Myocyte (in vitro differentiated cells): ENCODE measurements at places on chromosomes 7 and 10.

DNA sequence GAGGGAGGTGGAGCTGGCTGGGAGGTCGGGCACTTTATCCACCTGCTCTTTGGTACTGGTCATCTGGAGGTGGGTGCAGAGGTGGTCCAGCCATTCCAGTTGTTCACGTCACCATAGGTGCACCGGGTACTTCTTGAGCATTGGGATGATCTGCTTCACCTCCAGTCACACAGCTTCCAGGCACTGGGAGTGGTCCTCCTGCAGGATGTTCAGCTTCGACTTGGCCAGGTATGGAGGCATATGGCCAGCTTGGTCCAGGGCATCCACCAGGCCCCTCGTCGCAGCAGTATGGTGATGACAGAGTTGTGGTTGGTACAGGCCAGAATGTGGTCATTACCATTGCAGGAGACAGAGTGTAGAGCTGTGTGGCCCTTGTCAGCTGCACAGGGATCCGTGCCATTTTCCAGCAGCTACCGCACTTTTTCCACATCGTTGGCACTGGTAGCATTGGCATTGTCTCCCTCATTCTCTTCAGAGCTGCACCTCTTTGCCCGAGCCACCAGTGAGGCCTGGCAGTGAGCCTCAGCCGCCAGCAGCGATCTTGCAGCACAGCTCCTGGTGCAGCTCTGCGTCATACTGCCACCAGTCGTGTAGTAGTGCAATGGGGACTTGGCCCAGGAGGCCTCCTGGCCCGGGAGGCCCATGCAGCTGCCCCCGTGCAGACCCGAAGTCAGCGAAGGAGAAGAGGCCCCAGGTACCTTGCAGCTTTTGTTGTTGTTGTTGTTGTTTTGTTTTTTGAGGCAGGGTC, 150.9 kb downstream of the ZNF22 start:
- no peak for DNase-seq

DNA sequence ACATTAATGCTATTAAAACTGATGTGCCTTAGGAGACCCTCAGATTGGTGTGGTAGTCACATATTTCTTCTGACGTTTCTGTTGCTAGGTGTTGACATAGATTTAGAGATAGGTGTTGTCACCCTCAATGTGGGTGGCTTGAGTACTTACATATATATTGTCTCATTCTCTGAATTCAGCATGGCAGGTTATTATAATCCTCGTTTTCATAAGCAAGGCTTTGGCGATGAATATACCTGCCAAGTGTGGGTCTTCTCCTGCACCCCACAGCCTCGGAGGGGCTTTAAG, 7.0 kb downstream of the FBH1 start:
- DNase-seq = no peak

DNA sequence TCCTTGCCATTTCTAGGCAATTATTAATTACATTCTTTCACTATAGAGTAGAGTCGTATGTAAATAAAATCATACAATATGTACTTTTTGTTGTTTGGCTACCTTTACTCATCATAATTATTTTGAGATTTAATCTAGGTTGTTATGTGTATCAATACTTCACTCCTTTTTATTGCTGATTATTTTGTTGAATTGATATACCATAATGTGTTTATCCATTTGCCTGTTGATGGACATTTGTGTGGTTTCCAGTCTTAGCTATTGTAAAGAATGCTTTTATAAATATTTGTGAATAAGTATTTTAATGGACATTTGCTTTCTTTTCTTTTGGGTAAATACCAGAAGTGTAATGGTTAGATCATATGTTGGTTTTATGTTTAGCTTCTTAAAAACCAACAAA, 174.0 kb downstream of the RAMP3 start:
- no peak for DNase-seq

DNA sequence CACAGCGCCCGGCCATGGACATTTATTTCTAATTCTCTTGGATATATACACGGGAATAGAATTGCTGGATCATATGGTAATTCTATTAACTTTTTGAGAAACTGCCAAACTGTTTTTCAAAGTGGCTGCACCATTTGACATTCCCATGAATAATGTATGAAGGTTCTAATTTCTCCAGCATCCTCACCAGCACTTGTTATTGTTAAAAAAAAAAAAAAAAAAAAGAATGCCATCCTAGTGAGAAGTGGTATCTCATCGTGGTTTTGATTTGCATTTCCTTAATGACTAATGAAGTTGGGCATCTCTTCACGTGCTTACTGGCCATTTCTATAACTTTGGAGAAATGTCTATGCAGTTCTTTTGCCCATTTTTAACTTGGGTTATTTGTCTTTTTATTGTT, 13.5 kb downstream of the CNNM2 start:
- DNase-seq = no peak

DNA sequence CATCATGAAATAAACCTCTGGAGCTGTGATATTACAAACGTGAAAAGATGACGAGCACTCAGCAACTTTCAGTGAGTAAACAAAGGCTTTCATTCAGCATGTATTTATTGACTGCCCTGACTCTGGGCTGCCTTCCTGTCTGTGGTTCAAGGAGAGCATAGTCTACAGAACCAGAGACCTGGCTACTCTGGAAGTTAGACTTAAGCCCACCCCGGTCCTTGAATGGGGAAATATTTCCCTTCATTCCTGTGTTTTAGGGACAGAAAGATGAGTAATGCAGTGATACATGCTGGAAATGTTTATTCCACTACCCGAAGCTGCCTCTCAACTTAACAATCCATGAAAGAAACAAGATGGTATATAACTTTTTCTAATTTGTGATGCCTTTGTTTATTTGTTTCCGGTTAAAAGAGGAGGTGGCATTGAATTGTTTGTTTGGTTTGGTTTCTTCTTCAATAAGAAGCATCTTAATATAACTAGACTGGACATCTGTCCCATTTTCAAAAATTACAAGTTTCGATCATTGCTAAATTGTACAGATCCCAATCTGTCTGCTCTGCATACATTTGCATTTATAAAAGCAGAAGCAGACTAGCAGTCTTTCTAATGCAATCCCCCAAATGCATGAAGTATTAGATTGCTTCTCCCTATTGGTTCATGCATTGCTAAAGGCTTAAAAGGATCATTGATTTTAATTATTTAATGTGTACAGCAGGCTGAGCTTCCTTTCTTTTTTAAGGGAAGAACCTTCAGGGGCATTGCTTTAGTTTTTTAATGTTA, 57.7 kb downstream of the TRUB1 start:
- DNase-seq = no peak

GRCh38 chr10:6409971-6410643, 170.0 kb downstream of the PRKCQ start:
- peak; percentile 94 for DNase-seq

- DNase-seq = peak; percentile 76
These were observed 151.3 kb upstream of the RSU1 start for GRCh38 chr10:16968416-16969041.

- peak; percentile 95 for DNase-seq
These were observed 74.1 kb downstream of the TACC2 start for GRCh38 chr10:122062831-122063674.

DNA sequence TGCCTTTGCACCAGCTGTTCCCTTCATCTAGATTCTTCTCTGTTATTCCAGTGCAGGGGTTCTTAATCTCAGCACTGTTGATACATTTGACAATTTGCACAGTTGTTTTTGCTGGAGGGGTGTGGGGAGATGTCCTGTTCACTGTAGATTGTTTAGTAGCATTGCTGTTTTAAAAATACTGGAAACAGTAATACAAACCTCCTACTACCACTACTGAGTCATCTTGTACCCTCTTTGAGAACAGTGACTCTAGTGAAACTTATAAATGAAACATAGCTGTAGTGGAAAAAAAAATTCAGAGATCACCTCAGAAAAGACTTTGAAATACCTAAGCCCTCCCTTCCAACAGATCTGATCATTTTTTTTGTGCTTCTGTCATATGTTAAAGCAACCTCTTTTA, 154.8 kb upstream of the TMEM196 start:
- DNase-seq = peak; percentile 18

DNA sequence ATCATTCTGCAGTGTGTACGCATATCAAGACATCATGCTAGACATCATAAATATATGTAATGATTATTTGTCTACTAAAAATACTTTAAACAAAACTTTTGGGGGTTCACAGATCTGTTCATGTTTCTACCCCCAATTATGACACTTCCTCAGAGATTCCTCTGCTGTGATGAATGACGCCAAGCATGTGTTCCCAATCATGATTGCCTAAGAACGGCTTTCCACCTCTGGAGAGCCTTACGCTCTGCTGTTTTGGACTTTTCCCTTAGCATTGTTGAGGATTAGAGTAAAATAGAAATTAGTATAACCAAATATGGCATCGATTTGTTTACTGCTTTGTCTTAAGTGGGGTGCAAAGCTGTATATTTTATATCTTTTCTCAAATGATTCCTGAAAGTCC, 236.3 kb upstream of the IGFBP3 start:
- DNase-seq = no peak

DNA sequence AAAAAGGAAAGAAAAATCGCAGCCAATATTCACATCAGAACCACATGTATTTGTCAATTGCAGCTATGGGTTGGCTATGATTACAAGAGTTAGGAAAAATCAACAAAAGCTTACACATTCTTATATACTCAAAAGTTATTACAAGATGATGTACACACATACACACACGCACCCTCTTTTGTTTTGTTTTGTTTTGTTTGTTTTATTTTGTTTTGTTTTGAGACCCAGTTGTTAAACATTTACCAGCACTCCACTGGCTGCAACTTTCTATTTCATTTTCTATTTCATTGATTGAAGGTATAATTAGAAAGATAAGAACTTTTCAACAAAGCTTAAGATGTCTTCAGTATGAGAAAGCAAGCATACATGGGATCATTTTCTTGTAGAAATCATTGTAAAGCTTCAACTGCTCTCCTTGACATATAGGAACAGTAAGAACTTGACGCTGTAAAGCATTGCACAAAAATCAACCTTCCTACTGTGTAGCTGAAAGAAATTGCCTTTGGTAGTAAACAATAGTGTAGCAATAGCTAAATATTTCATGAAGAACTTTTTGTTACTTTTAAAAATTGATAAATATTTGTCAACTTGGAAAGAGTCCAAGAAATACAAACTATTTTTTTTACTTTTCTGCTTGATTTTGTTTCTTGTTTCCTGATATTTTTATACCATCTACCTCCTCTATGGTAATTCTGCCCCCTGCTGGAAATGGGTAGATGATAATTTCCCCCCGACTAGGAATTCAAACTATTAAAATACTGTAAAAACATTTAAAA, 205.9 kb downstream of the MBL2 start:
- peak; percentile 72 for DNase-seq

DNA sequence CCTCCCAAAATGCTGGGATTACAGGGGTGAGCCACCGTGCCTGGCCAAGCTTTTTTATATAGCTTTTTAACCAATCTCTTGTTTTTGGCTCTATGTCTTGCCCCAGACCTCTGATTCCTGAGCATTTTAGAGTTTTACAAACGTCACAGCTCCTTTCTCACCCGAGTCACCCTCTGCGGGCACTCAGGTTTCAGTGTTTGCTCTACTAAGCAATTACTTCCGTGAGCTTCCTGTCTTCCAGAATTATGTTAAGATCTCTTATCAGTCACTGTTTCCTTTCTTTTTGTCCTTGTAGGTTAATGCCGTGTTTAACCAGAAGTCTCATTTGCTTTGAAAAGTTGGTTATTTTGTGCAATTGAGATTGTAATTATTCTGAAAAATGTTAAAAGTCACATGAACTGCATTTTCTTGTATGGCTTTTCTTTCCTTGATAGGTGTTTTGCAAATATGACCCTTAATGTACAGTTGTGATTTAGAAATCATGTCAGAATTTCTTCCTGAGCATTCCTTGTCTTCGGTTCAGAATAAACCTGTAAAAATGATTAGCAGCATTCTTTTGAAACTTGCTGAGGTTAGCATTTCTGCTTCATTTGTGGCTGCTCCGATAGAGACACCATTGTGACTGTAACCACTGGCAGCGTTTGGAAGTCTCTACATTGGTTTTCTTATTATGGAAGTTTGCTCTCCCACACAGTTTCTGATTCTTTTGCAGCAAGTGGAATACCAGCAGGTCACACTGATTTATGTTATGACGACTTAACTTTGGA, 4.5 kb upstream of the HKDC1 start:
- no peak for DNase-seq

DNA sequence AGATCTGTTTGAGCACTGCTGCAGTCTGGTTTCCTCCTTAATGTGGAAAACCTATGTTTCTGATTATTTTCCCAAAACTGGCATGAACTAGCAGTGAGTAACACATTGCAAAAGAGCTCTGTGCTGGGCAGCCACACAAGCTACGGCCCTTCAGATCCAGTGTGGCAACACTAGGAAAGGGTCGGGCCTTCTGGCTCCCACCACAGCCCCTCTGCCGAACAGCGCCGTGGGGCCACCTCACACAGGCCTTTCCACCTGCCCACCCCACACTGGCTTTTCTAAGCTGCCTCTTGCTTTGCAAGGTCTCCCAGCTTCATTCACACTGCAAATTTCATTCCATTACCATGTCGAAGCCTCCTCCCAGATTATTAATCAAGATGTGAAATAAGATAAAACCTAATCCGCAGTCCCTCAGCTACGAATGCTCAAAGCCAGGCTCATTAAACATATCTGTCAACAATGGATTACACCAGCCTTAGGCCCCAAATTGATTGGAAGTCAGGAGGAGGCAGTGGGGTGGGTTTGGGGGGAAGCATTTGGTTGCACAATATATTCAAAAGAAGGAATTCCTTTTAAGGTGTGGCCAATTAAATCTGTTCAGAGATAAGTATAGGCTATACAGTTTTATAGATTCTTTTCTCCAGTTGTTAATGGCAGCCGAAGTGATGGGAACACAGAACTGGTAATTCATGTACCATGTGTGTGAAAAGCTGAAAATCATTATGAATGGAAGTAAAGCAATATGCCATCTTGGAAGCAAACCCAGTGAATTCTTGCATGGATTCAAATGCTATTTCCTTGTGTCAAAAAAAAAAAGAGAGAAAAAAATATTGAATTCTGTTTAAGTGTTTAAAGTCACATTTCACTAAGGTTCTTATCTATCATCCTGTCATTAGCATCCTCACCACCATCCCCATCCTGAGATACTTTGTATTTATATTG, 223.7 kb downstream of the MTERF1 start:
- no peak for DNase-seq
